ENCODE measurements at places on chromosomes 4 and X. TPM values are rescaled to one million over a fixed set of nuclear protein-coding genes. Genes with fewer than 3 reads are reported as not detected.

- no peak for ATAC-seq
These were observed 59.8 kb upstream of the GPM6A start for GRCh38 chr4:175871774-175872405.

GRCh38 chr4:185554365-185555126 is 19.2 kb upstream of the PDLIM3 start:
- ATAC-seq: no peak

DNA sequence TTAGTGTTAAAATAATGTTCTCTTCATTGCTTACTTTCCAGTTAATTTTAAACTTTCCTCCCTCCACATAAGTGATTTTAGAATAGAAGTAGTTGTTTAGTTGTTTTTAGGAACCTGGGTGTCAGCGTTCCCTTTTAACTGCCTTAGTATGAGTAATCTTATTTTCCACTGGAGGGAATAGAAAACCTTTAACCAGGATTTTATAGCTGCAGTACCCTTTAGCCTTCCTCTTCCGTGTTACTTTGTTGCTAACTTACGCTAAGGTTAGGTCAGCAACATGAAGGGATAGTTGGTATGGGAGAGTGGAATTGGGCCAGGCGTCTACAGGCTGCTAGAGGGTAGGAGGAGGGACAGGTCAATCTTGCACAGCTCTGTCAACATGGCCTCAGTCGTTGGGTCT is 31.5 kb downstream of the SMS start:
- ATAC-seq: no peak

GRCh38 chr4:181976764-181977163 is 266.4 kb upstream of the TENM3 start:
- ATAC-seq: no peak

PPID gene
- total RNA-seq: 12.0 TPM

WDFY3 gene
- total RNA-seq: 46.7 TPM

COL4A6 gene
- 3.1 TPM for total RNA-seq

SLBP gene
- total RNA-seq: 31.3 TPM

- no peak for ATAC-seq
These were observed 29.5 kb downstream of the LRIT3 start for GRCh38 chr4:109877400-109877799.

GRCh38 chr4:101290654-101291053 is 56.7 kb downstream of the PPP3CA start:
- ATAC-seq: no peak

POF1B gene
- total RNA-seq: 30.9 TPM

- ATAC-seq: no peak
These were observed 461.0 kb upstream of the GALNT7 start for GRCh38 chr4:172707622-172708021.

GRCh38 chr4:15348695-15349094 is 79.1 kb upstream of the C1QTNF7 start:
- ATAC-seq: peak; percentile 32

DDIT4L gene
- total RNA-seq: 0.56 TPM

DNA sequence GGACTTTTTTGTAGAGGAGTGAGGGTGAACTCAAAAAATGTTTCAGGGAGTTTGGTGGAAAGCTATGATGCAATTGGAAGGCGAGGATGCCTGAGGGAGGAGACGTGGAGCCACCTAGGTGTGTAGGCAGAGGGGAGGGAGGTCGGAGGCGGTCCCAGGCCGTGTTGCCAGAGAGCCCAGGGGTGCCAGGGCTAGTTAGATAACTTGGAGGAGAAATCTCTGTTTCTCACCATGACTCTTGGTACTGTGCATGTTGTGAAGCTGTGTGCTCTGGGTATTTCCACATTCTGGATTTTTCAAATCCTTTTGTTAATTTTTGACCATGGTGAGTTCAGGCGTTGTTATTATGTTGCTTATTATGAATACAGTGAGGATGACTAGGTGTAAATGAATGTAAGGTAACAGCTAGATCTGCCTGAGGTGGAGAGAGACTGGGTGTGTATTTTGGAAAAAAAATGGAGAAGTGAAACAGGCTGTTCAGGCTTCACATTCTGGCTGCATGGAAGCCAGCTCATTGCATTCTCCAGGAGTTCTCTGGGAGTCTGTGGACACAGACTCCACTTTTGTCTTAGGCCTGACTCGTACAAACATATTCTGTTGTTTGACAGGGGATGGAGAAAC is 4.5 kb downstream of the RAB9A start:
- peak; percentile 74 for ATAC-seq

- no peak for ATAC-seq
These were observed 61.6 kb downstream of the SYNPO2 start for GRCh38 chr4:118950224-118950623.

- ATAC-seq: no peak
These were observed 46.9 kb downstream of the MTM1 start for GRCh38 chrX:150615356-150615755.

GRCh38 chrX:44462850-44463249 is 79.8 kb downstream of the FUNDC1 start:
- no peak for ATAC-seq

- ATAC-seq: no peak
These were observed 151.2 kb downstream of the COX18 start for GRCh38 chr4:72918362-72918761.

GRCh38 chr4:43512253-43512652 is 619.7 kb downstream of the GRXCR1 start:
- ATAC-seq: no peak

DNA sequence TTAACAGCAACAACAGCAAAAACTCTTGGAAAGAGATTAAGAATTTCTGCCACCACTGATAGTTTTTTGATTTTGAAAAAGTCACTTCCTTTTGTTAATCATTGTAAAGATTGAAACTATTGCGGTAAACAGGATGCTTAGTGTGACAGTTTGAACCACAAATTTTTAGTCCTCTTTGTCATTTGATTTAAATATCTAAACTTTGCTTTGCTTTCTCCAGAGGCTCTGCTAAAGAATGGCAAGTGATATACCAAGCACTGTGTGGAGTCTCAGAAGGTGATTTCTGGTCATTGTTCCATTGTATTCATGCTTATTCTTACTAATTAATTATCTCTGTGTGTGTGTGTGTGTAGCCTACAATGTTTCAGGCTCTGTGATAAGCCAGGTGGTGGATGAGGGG is 155.6 kb downstream of the BMPR1B start:
- no peak for ATAC-seq

DNA sequence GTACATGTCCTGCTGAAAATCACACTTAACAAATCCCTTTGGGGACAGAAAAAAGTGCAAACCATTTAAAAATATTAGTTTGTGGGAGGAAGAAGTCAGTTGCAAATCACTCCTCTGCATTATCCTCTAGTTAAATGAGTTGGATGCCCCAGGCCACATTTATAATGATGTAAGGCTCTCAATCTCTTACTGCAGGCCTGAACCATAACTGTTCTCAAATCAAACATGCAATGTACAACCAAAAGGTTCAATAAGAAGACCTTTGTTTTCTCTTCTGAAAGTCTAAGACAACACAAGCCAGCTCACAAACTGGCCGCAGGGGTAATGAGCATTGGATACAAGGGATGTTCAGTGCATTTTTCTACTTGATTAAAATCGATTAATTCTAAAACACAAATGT is 39.7 kb downstream of the IGFBP7 start:
- no peak for ATAC-seq

GRCh38 chr4:176584031-176584606 is 208.6 kb downstream of the VEGFC start:
- ATAC-seq: no peak

CT45A9 gene
- not detected for total RNA-seq

- ATAC-seq: no peak
These were observed 53.9 kb downstream of the IRF2 start for GRCh38 chr4:184420402-184420801.

GRCh38 chr4:87532907-87533306 is 3.7 kb upstream of the SPARCL1 start:
- no peak for ATAC-seq

GRCh38 chr4:81651243-81651899 is 179.7 kb upstream of the RASGEF1B start:
- peak; percentile 97 for ATAC-seq

GRCh38 chr4:167785523-167785922 is 306.8 kb upstream of the ANXA10 start:
- no peak for ATAC-seq

TRIM60 gene
- total RNA-seq: not detected

NR3C2 gene
- 1.1 TPM for total RNA-seq

- ATAC-seq: no peak
These were observed 9.1 kb downstream of the MED28 start for GRCh38 chr4:17623451-17624001.

GRCh38 chr4:62260254-62260653 is 1060.1 kb downstream of the ADGRL3 start:
- peak; percentile 84 for ATAC-seq

DNA sequence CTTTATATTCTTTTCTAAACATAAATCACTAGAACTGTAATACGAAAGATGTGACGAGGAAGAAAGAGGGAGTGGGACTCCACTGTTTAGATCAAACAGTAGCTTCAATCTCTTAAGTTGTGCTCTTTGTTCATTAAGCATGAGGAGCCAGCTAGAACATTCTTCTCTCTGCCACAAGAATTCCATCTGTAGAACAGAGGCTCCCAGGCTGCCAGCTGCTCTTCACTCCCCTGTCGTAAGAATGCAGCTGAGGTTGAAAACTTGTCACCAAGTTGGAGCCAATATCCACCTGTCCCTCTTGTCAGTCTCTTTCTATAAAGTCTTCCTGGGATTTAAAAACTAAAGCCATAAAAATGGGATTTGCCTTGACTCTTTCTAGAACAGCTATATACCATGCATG is 65.0 kb upstream of the SEC24B start:
- no peak for ATAC-seq

SORCS2 gene
- total RNA-seq: 5.0 TPM

TMPRSS11D gene
- total RNA-seq: 196 TPM

SPACA5 gene
- not detected for total RNA-seq

- ATAC-seq: peak; percentile 72
These were observed 28.9 kb downstream of the AFF1 start for GRCh38 chr4:86963697-86964096.

GRCh38 chr4:184292877-184293276 is 75.2 kb upstream of the ENPP6 start:
- no peak for ATAC-seq
